GM12891 (cell line): ENCODE measurements at places on chromosomes 1 and 21.

GRCh38 chr1:38918568-38918967 lies 23.1 kb downstream of the RHBDL2 start:
- no peak for DNase-seq

GRCh38 chr1:221184131-221184794 lies 305.0 kb downstream of the HLX start:
- no peak for DNase-seq

DNA sequence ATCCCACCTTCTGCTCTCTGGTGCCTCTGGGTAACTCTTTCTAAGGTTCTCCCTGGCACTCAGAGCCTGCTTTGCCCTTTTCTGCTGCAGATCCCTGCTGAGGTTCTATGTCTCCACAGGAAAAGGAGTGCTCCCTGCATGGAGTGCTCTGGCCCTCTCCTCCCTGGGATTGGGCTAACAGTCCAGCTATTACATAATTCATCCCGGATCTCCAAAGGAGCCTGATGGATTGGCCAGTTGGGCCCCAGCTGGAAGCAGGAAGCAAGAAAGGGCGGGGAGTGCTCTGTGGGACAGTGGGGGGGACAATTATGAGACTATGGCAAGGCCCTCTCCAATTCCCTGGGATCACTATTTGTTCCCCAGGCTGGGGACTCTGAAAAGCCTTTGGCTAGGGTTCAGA lies 51.9 kb upstream of the GOLT1A start:
- DNase-seq: no peak

DNA sequence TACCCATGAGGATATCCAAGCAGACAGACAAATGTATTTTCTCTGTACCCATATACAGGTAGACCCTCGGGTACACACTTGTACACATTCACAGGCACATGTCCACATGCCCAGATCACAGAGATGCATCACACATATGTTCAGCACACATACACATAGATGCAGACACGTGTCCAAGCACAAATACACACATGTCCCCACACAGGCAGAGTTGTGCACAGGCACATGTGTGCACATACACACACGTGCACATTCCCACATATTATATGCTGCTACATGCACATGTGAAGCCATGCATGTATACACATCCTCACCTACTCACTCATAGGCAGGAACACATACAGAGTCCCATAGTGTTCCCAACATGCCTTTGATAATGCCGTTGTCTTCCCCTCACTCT lies 219.5 kb downstream of the GRIK3 start:
- no peak for DNase-seq

- DNase-seq: no peak
These were observed 69.2 kb downstream of the KLHDC7A start for GRCh38 chr1:18549906-18550305.

DNA sequence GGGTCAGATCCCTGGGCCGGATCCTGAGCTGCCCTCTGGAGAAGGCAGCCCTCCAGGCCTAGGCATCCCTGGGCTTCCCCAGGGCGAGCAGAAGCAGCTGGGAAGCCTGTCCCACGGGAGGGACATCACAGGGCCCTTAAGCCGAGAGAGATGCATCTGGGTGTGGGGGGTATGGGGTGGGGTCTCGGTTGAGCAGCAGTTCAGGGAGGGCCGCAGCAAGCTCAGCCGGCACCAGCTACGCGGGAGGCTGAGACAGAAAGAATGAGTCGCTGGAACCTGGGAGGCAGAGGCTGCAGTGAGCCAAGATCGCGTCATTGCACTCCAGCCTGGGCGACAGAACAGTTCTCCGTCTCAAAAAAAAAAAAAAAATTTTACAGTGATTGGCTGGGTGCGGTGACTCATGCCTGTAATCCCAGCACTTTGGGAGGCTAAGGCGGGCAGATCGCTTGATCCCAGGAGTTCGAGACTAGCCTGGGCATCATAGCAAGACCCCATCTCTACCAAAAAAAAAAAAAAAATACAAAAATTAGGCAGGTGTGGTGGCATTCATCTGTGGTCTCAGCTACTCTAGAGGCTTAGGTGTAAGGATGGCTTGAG lies 37.7 kb downstream of the RRP1 start:
- DNase-seq: no peak

DNA sequence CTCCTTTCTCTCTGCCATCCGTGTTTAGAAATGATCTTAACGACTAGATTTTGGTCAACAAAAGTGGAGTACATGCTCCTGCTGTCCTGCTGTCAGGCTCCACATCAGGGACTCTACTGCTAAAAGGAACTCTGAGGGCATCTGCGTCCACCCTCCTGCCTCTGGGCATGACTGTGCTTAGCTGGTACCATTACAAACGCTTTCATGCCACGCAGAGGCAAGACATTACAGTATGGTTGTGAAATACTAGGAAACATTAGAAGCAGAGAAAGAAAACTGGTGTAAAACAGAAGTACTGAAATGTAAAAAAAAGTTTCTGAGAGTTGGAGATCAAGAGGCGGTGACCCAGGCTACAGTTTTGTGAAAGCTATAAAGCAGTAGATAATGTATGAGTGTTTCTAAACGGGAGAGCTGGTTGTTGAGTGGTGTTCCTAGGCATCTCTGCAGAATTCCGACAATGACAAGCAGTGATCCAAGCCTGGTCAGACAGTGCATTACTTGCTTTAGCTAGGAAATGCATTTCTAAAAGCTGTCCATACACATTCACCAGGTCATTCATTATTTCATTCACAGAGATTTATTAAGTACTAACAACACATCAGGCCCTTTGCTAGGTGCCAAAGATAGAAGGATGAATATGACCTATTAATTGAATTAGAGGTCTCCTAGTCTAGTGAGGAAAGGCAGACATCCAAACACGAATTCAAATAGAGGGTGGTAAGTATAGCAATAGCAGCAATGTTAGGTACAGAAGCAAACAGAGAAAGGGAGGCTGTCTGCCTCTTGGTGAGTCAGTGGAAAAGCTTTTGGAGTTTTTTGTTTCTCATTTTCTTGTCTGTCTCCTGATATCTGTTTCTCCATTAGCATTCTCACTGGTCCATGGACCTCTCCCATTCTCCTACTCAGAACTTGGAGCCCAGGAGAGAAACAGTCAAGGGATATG lies 401.9 kb downstream of the LMO4 start:
- no peak for DNase-seq

GRCh38 chr1:193366764-193367507 lies 180.5 kb upstream of the B3GALT2 start:
- no peak for DNase-seq

DNA sequence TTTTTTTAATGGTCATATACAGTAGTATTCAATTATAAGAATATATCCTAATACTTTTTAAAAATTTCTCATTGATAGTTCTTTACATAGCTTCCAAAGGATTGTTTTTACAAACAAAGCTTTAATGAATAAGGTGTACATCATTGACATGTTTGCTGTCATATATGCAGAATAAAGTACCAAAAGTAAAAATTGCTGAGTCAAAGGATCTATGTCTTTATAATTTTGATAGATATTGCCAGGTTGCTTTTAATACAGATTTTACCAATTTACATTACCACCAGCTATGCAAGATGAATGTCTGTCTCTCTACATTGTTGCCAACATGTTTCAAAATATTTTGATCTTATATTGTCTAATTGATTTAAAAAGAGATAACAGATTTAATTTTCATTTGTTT lies 173.9 kb upstream of the FAM78B start:
- no peak for DNase-seq

DNA sequence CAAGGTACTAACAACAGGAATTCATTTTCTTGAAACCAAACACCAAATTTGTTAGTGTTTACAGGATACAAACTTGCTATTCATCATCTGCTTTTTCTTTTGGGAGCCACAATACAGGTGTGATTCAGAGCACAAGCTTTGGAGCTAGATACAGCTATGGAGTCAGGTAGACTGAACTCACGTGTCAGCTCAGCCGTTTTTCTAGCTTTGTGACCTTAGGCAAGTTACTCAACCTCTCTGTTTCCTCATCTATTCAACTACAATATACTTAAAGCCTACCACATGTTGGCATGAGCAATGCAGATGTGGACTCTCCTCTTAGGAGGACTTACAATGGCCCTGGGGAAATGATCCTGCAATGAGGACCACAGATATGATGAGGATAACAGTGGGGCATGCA lies 6.3 kb downstream of the HTR1D start:
- no peak for DNase-seq

DNA sequence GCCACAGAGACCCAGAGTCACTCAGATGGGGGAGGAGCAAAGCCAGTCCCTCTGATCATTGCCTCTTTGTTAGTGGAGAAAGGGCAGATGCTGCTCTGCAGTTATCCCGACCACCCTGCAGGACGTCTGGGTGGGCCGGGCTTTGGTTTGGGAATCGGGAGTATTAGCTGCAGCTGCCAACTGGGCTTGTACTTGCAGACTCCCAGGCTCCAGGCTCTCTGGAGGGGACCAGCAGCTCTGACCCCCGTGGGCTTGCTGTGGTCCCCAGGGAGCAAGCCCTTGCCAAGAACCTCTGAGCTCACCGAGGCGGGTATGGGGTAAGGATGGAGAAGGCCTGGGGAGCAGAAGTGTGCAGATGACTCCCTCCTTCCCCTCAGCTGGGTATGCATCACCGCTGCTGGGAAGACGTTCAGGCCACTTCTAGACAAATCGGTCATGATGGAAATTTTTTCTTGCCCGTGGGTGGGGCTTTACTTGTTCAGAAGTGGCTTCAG lies 21.6 kb downstream of the MAPKAPK2 start:
- no peak for DNase-seq

DNA sequence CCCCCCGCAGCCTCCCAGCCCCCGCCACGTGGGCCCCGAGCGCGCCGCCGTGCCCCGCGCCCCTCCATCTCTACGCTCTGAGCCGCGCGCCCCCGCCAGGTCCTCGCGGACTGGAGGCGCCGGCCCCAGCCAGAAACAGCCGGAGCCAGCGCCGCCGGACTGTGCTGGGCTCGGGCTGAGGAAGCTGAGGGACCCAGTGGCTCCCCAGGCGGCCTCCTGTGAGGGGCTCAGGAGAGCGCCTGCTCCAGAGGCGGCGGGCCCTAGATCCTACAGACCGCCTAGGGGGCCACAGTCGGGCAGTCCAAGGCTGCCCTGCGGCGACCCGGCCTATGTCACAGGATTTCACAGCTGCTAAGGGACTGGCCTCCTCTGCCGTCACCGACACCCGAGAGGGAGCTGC lies 82.1 kb downstream of the NENF start:
- no peak for DNase-seq

DNA sequence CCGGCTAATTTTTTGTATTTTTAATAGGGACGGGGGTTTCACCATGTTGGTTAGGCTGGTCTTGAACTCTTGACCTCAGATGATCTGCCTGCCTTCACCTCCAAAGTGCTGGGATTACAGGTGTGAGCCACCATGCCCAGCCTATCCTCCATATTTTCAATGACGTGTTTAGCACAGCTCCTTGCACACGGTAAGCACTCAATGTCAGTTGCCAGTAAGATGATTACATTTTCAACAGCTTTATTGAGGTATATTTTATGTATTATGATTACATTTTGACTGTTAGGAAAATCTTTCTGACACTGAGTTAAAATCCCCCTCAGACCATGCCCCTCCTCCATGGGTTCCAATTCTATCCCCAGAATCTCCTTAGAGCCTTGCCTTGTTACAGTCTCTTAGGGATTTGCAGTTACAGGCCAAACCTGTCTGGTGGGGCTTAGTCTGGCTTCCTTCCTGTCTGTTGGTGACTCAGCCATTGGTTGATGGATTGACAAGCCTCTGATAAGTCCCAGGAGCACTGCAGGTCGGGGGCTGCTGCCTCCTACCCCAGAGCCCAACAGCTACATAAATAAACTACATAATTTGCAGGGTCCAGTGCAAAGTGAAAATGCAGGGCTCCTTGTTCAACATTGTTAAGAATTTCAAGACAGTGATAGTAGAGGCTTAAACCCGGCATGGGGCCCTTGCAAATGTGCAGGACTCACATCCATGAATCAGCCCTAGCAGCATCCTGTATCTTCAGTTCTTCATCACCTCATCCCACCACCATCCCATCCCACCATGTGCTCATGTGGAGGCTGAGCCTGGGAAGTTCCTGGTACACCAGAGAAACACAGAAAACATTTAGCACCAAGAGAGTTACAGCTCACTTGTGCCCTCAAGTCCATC lies 23.4 kb downstream of the COA7 start:
- no peak for DNase-seq

GRCh38 chr1:38308780-38309179 lies 262.2 kb upstream of the POU3F1 start:
- no peak for DNase-seq

GRCh38 chr1:184823080-184823479 lies 68.4 kb upstream of the EDEM3 start:
- DNase-seq: no peak

- no peak for DNase-seq
These were observed 59.9 kb upstream of the QSOX1 start for GRCh38 chr1:180094705-180095295.

- DNase-seq: peak; percentile 58
These were observed 9.7 kb downstream of the SERINC2 start for GRCh38 chr1:31422505-31423319.

DNA sequence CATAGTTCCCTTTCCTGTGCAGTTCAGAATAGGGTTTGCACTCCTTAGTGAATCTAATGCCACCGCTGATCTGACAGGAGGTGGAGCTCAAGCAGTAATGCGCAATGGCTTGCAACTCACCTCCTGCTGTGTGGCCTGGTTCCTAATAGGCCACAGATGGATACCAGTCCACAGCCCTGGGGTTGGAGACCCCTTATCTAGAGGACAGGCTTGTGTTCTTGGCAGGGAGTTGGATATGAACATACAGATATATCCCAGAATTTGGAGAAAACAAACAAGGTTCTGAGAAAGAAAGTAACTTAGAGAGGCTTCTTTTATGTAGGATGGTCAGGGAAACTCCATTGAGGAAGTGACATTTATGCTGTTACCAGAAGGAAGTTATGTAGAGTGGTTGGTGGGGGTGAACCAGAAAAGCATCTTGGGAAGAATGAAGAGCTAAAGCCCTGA lies 5.1 kb upstream of the PTPRC start:
- no peak for DNase-seq

DNA sequence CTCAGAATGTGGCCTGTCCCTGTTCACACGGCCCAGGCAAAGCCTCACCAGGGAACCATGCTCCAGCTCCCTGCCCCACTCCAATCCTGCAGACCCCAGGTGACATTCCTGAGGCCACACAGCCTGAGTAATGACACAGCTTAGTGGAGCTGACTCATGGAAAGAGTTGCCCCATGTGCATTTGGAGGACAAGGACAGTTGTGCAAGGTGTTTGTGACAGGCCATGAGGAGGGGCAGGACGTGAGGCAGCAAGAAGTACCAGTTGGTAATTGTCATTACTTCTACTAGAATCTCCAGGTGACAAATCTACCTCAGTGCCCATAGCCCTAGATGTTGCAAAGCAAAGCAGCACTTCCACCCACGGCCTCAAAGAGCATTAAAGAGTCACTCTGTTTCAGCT lies 15.2 kb downstream of the PRR9 start:
- DNase-seq: no peak

DNA sequence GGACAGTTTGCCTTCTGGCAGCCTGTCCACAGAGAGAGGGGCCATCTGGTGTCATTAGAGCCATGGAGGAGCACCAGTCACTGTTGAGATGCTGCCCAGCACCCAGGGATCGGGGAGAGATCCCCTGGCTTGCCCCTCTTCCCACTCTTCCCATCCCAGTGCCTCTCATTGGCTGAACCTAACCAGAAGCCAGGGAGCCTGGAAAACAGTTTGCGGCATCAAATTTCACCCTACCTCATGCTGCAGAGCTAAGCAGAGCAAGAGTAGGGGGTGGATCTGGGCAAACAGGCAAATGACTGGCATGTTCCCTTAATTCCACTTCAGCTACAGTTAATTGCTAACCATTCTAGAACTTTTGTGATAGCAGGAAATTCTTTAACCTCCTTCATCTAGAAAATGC lies 19.1 kb downstream of the TRAF5 start:
- no peak for DNase-seq
